Muscle of back (tissue), 13 donors: ENCODE measurements at places on chromosomes 13 and 19.

GRCh38 chr19:46904114-46905060 lies 43.6 kb downstream of the ARHGAP35 start:
- DNase-seq = peak; percentile 83

DNA sequence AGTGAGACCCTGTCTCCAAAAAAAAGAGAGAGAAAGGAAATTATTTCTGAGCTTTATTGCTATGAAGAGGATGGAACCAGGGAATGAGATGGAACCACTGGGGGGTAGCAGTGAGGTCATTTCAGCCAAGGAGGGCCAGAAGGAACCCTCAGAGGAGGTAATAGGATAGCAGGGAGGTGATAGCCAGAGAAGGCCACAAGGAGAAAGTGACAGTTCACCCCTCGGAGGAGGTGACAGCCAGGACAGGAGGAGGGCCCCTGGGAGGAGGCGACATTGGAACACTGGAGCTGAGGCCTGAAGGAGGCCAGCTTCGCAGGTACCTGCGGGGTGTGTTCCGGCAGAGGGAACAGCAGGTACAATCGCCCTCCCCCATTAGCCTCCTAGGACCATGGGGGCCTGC lies 675 bp upstream of the PGPEP1 start:
- DNase-seq = peak; percentile 33

DNA sequence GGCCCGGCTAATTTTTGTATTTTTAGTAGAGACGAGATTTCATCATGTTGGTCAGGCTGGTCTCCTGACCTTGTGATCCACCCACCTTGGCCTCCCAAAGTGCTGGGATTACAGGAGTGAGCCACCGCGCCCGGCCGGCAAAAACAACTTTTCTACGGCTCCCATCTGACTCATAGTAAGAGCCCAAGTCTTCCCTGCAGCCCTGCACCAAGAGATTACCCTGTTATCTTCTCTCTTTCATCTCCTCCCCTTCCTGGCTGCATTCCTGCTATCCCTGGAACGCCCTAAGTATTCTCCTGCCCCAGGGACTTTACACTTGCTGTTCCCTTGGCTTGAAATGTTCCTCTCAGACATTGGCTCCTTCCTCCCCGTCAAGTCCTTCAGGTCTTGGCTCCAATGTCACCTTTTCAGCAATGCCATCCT lies 6.6 kb downstream of the AP2S1 start:
- no peak for DNase-seq

DNA sequence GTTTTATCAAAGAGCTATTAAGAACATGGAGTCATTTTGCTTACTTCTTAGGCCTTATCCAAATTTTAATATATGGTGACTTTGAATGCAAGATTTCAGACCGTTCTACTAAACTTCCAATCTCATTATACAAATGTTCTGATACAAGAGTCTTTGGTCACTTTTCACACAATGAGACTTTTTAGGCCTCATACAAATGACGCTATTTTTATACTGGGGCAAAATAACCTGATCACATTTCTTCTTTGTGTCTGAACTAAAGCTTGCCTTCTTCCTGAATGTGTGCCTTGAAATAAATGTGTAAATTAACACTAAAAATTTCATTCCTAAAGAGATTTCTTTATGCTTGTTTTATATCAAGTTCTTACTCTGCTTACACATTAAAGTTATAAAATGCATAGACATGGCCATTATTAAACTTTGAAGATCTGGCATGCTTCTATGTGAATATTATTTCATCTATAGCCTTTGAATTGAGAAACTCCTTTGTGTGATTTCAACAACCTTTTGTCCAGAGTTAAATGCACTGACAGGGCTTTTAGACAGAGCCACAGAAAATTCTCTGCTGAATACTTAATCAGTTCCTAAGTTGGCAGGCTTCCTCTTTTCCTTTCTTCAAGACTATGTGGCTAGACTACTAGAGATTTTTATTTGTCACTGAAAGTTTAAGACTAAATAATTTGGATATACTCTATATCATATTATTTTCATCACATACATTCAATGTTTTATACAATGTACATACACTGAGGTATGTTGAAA lies 86.1 kb downstream of the EDNRB start:
- peak; percentile 32 for DNase-seq

GRCh38 chr13:48851707-48852106 lies 124.0 kb upstream of the FNDC3A start:
- DNase-seq = no peak

DNA sequence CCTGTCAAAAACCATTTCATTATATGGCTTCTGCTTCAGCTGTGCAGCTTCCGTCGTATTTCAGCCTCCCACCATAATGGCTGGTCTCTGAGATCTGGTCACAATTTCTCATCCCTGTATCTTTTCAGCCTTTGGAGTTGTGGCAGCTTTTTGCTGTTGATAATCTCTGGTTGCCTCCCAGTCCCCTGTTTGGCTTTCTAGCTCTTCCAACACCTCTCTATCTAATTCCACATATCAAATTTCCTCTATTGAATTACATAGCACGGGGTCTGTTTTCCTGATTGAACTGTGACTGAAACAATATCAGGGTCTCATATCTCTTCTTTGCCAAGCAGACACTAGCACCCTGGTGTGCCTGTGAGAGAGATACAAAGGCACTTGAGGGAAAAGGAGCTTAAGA lies 222.1 kb upstream of the OBI1 start:
- no peak for DNase-seq

DNA sequence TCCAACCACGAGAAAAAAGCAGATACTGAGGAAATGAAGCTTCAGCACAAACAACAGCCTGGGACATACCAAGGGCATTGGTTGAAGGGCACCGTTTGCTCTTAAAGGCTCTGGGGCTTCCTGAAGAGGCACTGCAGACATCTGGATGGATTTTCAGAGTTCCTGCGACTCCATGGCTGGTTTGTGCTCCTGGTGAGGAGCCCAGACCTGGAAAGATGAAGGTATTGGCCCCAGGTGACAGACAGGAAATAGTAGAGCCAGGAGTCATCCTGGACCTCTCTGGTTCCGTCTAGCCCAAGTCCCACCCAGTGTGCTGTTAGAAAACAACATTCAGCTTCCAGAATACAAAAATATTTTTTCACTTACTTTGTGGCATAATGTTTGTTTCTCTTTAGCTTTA lies 6.3 kb downstream of the IL17D start:
- no peak for DNase-seq

GRCh38 chr19:47381121-47381520 lies 32.0 kb downstream of the DHX34 start:
- DNase-seq = no peak

GRCh38 chr19:42184401-42184861 lies 33.0 kb downstream of the DEDD2 start:
- DNase-seq = peak; percentile 68

- no peak for DNase-seq
Measured at GRCh38 chr13:36323951-36324566, 22.1 kb downstream of the SPART start.

DNA sequence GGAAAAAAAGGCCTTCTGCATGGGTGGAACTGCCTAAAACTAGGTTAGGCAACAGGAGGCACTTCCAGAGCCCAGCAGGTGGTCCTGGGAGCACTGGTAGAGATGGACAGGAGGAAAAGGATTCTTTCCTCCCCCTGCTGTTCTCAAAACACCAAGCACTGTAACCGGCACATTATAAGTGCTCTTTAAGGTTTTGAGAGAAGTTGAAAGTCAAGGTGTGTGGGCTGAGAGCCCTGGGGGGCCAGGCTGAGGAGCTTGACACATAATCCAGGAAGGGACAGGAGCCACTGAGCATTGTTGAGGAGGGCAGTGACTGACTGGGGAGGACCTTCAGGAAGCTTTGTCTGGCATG lies 32.3 kb downstream of the SPATA13 start:
- no peak for DNase-seq

- no peak for DNase-seq
Measured at GRCh38 chr19:55579766-55580621, 654 bp downstream of the ZNF579 start.

GRCh38 chr19:46536391-46536790 lies 40.7 kb upstream of the PNMA8B start:
- no peak for DNase-seq

DNA sequence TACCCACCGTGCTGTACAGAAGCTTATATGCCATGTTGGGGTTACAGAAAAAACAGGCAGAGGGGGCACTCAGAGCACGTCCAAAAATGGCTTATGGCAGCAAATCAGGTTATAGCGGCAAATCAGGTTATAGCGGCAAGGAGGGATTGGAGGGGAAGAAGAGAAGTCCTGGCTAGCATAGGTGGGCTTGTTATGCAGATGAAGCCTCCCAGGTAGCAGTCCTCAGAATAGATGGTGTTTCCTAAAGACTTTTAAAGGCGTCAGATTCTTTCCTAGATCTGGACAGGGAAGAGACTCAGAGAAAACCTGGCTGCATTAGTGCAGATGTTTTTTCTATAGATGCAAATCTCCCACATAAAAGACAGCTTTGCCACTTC lies 19.8 kb upstream of the PLEKHF1 start:
- no peak for DNase-seq

GRCh38 chr19:45815481-45816216 lies 541 bp upstream of the RSPH6A start:
- DNase-seq = peak; percentile 85

- DNase-seq = no peak
Measured at GRCh38 chr13:109547942-109548341, 238.4 kb downstream of the IRS2 start.

- DNase-seq = no peak
Measured at GRCh38 chr19:49020342-49020741, 3.5 kb upstream of the LHB start.

- no peak for DNase-seq
Measured at GRCh38 chr19:55373993-55374757, 2.5 kb upstream of the TMEM190 start.

- DNase-seq = no peak
Measured at GRCh38 chr13:94395860-94396259, 83.6 kb downstream of the DCT start.

- no peak for DNase-seq
Measured at GRCh38 chr13:20340759-20341171, 108.6 kb upstream of the GJB6 start.
